Osteocyte (in vitro differentiated cells): ENCODE measurements at places on chromosomes 3 and 15.

- DNase-seq = no peak
Measured at GRCh38 chr3:124360563-124360962, 368.6 kb upstream of the ROPN1 start.

GRCh38 chr3:30286007-30286669, 320.3 kb upstream of the TGFBR2 start:
- no peak for DNase-seq

DNA sequence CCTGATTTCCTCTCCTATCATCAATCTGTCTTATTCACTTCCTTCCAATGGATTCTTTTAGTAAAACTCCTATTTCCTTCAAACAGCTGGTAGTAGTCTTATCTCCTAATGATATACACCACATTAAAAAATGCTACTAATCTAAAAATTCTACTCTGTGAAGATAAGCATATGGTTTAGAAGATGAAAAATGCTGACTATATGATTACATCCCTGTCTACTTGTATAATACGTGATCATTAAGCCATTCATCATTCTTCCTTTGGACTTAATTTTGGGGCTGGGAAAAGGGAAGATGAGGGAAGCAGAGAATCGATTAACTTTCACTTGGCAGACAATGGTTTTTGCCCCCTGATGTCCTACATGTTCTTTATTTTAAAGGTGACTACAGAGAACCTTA, 453.1 kb downstream of the NSUN3 start:
- no peak for DNase-seq

GRCh38 chr3:72144773-72145505, 360.0 kb upstream of the PROK2 start:
- DNase-seq = no peak

DNA sequence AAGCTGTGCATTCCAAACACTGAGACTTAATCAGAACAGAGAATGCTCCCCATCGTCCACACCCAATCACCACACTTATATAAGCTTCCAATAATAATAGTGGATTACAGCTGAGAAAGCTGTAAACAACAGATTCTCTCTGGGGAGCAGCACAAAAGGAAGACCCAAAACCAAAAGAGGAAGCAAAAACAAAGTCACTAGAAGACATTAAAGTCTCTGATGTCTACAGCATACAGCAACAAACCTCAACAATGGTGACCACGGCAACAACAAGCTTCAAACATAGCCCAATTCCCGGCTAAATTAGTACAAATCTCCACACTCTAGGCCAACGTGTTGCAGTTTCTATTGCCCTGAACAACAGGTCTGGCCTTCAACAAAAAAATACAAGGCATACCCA, 37.7 kb downstream of the ZDHHC23 start:
- DNase-seq = no peak

GRCh38 chr3:11523572-11524101, 120.1 kb downstream of the VGLL4 start:
- no peak for DNase-seq

DNA sequence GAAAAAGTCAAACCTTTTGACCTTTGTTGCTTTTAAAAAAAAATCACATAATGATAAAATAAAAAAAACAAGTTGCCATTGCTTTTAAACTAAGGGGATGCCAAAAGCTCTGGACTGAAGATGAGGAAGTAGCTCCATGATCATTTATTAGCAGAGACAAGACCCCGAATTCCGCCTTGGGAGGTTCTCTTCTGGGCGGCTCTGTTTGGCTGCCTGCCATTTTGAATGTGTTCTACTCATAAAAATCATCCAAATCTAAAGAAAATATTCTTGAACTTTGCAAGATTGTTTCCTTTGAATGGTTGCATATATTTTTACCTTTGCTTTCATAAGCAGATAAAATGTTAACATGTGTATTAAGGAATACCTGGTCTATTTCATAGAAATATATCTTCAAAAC, 63.8 kb downstream of the NCEH1 start:
- no peak for DNase-seq

DNA sequence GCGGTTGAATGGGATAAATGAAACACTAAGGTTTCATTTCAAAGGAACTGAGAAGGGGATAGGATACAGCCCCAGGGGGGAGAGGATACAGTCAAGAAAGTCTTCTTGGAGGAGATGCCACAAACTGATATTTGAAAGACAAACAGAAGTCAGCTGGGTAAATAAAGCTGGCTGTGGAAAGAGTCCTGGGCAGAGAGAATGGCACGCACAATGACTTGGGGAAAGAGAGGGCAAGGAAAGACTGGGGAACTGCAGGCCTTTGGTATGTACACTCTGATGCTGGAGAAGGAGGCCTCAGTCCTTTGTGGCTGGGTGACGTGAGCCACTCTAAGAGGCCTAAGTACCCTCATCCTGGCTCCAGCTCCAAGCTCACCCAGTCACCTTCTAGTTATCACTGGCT, 45.2 kb upstream of the LMCD1 start:
- no peak for DNase-seq

DNA sequence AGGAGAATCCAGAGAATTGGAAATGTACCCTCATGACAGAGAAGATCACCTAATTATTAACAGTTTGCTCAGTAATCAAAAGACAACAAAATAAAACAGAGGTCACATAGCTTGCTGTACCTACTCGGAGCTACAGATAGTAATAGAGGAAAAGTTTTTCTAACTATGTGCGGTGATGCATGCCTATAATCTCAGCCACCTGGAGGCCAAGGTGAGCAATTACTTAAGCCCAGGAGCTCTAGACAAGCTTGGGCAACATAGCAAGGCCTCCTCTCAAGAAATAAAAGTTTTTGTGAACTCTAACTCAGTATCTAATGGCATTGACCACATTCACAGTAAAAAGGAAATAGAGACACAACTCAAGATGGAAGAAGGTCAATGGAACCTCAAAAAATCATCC, 243.6 kb downstream of the ATP8B4 start:
- DNase-seq = no peak

GRCh38 chr15:74417225-74417624, 16.5 kb downstream of the SEMA7A start:
- DNase-seq = no peak

DNA sequence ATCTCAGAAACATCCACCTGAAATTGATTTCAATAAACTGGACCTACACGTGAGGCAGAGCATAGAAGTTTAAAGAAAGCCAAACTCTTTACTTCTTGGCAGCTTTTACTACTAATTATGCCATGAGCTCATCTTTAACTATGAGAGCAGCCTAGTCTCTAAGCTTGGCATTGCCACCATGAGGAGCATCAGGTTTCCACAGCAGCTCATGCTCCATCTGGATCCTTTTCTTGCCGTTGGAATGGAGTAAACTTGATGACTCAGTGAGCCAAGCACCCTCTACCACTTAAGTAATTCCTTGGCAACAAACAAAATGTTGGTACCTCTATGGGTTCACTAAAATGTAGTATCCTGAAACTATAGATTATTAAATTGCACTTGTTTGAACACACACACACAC, 583.2 kb downstream of the EPHA3 start:
- no peak for DNase-seq

GRCh38 chr3:133722935-133723334, 23.3 kb upstream of the TF start:
- no peak for DNase-seq

DNA sequence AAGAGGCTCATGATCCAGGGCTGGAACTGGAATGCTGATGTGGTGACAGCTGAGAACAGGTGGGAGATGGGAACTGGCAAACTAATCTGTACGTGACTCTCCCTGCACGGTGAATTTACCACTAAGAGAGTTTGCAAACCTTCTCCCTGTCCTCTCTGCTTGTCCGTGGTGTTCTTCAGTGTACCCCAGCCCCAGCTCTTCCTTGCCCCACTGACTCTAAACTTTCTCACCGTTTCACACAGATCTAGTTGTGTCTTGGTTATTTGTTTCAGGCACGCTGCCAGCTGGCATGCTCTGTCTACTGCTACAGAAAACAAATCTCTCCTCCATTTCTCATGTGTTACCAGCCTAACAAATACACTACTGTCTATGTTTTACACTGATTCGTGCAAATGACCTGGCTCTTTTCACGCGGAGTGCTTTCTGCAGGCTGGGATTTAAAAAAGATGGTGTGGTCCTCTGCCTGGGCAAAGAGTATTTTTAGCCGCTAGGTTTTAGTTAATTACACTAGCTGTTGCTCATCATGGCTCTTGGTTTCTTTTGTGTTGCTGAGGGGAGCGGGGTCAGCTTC, 192.7 kb upstream of the LRIG1 start:
- DNase-seq = no peak

DNA sequence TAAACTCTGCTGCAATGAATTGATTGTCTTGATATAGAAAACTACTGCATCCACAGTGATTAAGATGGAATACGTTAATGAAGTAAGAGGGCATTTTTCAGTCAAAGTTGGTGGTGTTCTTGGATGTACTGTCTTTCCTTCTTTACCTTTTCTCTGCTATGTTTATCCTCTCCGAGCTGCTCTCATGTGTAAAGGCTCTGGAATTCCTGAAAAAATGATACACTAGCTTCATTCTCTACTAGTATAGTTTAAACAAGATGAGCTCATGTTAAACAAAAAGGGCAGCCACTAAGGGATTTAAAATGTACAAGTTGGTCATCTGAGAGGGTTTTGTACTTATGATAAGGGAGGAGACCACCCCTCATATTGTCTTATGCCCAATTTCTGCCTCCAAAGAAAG, 504.6 kb upstream of the NECTIN3 start:
- DNase-seq = no peak

GRCh38 chr3:155741603-155742002, 3.3 kb downstream of the PLCH1 start:
- no peak for DNase-seq

- peak; percentile 94 for DNase-seq
Measured at GRCh38 chr15:65384895-65385869, 7.4 kb upstream of the IGDCC3 start.

- DNase-seq = no peak
Measured at GRCh38 chr3:71451060-71451459, 132.5 kb downstream of the FOXP1 start.

DNA sequence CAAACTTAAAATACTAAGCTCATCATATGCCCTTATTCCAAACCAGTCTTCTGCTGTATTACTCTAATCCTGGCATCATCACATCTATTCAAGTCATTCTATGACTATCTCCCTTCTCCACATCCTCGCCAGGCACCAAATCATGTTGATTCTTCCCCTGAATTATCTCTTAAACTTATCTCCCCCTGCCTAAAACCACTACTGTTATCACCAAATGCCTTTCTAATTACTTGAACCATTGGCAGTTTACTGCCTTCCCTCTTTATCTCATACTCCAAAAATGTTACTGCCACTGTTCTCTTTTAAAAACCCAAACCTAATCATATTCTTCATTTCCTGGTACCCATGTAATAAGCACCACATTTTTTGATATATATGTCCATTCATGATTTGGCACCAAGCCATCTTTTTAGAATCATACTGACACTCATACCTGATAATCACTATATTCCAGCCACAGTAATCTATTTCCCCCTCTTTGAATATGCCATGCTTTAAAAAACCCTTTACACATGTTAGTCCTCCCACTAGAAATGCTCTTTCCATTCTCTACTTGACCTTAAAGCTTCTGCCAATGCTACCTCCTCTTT, 126.8 kb downstream of the PEAK1 start:
- no peak for DNase-seq

DNA sequence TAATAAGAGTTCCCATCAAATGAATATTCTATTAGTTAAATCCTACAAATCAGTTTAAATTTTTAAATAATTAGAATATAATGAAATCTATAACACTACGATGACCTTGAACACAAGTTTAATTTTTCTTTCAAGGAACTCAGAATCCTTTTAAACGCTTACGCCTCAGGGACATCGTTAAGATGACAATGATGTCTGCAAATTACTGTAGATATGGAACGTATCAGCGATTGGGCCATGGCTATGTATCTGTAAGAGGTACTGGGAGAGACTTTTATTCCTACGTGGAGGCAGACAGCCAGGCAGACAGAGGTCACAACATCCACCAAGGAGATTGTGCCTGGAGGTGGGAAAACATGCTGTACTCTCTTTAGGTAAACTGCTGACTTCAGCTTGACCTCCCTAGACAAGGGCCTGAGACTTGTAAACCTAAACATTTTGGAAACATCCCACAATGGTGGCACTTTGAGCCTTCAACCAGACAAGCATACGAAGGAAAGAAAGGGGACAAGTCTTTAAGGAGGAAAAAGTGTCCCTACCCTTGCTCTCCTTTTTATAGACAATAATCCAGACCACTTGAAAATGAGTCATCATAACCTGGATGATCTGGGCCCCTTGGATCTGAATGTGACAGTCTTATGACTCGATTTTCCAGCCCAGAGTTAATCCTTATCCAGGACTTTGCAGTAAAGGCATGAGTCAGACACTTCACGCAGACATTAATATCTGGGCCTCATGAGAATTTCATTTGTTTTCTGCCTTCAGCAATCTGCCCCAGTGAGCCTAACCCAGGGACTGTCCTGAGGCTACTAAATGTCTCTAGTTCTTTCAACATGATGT, 6.8 kb upstream of the LDHAL6B start:
- DNase-seq = peak; percentile 38

- no peak for DNase-seq
Measured at GRCh38 chr3:47108546-47108945, 55.4 kb downstream of the SETD2 start.

DNA sequence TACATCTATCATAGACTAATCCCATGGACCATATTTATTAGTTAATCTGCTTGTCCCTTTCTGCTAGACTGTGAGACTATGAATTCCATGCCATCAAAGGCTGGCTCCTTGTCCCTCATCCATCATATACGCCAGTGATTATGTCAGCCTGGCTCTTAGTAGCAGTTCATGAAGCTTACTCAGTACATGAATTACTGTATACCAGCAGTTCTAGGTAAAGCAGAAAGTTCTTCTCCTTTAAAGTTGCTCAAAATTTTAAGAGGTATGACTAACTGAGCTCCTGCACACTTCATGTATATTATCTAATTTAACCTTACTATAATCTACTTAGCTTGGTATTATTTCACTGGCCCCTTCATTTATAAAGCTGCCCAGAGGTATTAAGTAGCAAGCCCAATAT, 190.9 kb upstream of the TBL1XR1 start:
- no peak for DNase-seq

DNA sequence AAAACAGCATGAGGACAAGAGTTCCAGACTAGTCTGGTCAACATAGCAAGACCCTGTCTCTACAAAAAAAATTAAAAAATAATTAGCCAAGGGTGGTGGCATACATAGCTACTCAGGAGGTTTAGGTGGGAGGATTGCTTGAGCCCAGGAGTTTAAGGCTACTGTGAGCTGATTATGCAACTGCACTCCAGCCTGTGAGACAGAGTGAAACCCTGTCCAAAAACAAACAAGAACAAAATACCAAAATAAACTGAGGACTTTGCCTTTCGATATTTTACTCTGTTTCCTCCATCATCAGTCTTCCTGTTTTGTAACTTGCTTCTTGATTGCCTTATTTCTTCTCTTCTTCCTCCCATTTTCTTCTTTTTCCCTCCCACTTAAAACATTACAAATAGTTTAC, 504.4 kb downstream of the ROBO1 start:
- DNase-seq = no peak

GRCh38 chr3:33438881-33439545, 1.2 kb downstream of the UBP1 start:
- DNase-seq = no peak

DNA sequence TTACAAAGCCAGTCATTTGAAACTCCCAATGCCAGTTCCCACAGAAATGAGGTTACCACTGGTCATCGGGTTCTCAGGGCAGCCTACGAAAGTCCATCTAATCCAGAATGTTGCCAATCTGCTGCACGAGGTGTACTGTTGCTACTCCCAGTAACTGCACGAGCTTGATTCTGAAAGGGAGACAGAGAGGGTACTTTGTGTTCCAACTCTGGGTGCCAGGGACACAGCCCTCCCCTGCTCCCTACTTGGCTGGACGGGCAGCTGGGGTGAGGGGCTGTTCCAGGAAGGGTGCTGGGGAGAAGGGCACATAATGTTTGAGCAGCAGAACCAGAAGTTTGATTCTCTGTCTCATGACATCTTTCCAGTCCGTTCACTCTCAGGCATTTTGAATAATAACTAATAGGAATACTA, 27.1 kb upstream of the OSBPL11 start:
- DNase-seq = no peak
